ENCODE measurements at places on chromosomes 2 and 18. TPM values are rescaled to one million over a fixed set of nuclear protein-coding genes. Genes with fewer than 3 reads are reported as not detected.
A peak's percentile ranks its signal among the peaks of the same experiment; 100 is the strongest.

- DNase-seq: no peak
- peaks cover 45% of the 10 kb centered on the region for H3K4me1 ChIP-seq
- H3K27ac ChIP-seq: peak overlapping the region; percentile 81
Observed at GRCh38 chr2:188307850-188308283, 16.2 kb downstream of the GULP1 start.

DNA sequence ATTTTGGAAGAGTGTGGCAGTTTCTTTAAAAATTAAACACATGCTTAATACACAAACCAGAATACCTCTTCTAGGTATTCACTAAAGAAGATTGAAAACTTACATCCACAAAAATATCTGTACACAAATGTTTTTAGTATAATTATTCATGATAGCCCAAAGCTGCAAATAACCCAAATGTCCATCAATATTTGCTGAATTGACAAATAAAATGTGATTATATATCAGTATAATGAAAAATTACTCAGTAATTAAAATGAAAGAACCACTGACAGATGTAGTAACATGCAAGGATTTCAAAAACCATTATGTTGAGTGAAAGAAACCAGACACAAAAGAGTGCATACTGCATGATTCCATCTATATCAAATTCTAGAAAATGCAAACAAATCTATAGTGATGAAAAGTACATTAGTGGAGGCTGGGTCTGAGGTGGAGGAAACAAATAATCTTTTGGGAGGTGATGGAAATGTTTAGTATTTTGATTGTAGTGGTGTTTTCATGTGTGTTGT is 94.8 kb downstream of the QPCT start:
- H3K27ac ChIP-seq: no peak overlapping the region
- DNase-seq: no peak
- H3K36me3 ChIP-seq: no peaks in the 10 kb centered on the region
- H3K27me3 ChIP-seq: no peaks in the 10 kb centered on the region

- DNase-seq: no peak
- no peak overlapping the region for H3K4me3 ChIP-seq
- peaks cover 15% of the 10 kb centered on the region for H3K4me1 ChIP-seq
- H3K27me3 ChIP-seq: peaks cover 10% of the 10 kb centered on the region
Observed at GRCh38 chr18:13548966-13549879, 177.1 kb downstream of the FAM210A start.

LCT gene
- not detected for total RNA-seq

All from mesothelial cell of epicardium (in vitro differentiated cells).